ENCODE measurements at places on chromosomes 3 and 15.

DNA sequence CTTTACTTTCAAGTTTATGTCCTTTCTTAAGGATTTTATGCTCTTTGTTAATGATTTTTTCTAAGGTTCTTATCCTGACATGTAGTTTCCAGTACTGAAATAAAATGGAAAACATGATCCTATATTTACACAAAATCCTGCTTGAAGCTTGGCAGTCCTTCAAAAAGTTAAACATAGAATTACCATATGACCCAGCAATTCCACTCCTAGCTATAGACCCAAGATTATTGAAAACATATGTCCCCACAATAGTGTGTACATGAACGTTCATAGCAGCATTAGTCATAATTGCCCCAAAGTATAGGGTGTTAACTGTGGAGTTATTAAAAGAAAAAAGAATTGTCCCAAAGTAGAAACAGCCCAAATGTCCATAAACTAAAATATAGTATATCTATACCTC is 33.2 kb downstream of the ITGB5 start:
- peak; percentile 93 for DNase-seq

DNA sequence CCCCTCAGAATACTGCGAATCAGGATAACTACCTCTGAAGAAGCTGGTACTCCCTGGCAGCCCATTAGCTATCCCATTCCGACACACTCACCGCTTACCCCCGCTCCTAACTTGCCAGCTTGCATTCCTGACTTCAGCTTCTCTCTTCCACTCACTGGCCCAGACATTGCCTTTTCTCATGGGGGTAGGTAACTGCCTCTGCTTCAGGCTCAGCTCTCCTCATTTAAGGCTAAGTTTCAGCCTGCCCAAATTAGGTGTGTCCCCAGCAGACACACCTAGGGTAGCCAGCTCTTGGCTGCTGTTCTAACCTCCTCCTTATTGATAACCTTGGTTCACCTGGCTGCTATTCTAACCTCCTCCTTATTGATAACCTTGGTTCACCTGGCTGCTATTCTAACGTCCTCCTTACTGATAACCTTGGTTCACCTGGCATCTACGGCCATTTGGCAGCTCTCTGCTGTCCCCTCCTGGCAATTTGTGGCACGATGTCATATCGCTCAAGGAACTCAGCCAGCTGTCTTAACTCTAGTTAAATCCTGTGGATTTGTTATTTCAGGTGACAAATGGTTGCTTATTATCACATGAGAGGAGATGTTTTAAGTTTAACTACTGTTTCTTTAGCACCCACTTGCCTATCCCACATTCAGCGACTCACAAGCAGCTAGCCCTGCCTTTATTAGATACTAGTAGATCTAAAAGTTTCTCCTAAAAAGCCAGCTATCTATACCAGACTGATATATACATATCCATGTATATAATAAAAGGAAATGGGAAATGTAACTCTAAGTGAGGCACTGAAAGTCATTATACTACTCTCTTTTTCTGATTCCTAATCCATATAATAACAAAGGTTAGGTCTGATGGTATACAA is 106.5 kb upstream of the ACP3 start:
- DNase-seq: no peak

- peak; percentile 16 for DNase-seq
Observed at GRCh38 chr15:28885630-28886430, at the start of gene APBA2. Gene APBA2, plus strand, starts transcription at chr15:28885974. Its CDS starts 167,911 bp downstream, at chr15:29053885.

GRCh38 chr15:32743411-32744140 is 25.8 kb downstream of the GREM1 start:
- DNase-seq: no peak

DNA sequence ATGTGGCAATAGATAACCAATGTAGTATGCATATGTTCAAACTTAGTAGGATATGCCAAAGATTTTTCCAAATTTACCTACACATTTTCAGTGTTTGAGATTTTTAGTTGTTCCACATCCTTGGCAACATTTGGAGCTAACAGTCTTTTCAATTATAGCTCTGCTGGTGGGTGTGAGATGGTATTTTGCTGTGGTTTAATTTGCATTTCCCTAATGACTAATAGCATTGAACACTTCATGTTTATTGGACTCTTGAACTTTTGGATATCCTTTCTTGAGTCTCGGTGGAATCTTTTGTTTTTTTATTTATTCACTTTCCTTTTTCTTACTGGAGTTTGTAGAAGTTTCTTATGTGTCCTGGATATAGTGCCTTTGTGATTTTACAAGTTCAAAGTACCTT is 11.0 kb upstream of the ILDR1 start:
- no peak for DNase-seq
